Cardiac fibroblast (primary cell): ENCODE measurements at places on chromosomes 6 and 20.

DNA sequence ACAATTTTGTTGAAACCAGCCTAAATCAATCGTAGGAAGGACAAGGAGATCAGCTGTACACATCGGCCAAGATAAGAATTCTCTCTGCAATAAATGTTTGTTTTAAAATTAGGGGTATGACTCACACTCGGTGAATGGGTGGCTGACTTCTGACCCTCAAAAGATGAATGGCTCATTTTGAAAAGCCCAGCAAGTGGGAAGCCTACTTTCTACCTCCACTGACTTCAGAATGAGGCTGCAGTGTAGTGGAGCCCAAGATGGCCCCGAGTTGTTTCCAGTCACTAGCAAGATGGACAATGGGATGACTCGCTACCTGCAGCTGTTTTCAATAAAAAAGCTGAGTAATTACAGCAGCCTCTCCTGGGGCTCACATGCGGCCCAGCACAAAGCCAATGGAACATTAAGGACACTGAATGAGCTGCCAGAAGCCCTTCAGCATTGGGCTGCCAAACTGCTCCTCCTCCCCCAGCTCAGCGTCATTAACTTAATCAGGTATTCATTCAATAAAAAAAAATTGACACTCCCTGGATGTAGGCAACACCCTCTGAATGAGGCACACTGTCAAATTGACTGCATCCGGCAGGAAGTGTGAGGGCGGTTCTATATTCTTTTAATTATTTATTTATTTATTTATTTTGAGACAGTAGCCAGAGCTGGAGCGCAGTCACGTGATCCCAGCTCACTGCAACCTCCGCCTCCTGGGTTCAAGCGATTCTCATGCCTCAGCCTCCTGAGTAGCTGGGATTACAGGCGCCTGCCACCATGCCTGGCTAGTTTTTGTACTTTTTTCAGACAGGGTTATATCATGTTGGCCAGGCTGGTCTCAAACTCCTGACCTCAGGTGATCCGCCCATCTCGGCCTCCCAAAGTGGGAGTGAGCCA lies 107.3 kb downstream of the GMPR start:
- DNase-seq, result peak; percentile 92

- DNase-seq, result peak; percentile 56
Observed at GRCh38 chr6:166554316-166554715, 32.2 kb downstream of the RAMACL start.

DNA sequence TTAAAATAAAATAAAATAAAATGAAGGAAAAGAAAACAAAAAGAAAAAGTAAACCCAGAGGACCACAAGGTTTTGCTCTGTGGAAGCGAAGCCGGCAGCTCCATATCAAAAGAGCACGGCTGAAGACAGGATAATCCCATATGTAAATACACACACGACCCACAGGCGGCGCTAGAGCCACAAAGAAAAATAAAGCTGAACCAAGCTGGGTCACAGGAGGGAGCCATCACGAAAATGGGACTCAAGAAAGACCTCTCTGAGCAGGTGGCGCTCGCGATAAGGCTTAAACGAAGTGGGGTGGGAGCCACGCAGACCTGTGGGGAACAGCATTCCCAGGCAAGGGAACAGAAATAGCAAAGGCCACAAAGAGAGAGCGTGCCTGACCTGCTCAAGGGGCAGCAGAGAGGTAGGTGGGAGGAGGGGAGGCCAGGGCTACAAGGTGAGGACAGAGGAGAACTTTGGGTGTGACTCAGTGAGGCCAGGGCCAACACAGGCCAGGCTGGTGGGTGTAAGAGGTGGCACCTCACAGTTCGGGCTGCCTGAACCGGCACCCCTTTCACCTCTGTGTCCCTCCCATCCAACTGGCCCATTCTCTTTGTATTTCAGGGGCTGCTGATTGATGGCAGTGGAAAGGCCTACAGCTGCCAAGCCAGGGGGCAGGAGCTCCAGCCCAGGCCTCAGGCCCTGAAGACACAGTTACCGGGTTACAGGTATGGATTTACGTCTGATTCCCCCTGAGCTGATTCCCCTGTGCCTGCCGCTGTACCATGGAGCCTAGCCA lies 26.0 kb downstream of the PTGIS start:
- peak; percentile 82 for DNase-seq

DNA sequence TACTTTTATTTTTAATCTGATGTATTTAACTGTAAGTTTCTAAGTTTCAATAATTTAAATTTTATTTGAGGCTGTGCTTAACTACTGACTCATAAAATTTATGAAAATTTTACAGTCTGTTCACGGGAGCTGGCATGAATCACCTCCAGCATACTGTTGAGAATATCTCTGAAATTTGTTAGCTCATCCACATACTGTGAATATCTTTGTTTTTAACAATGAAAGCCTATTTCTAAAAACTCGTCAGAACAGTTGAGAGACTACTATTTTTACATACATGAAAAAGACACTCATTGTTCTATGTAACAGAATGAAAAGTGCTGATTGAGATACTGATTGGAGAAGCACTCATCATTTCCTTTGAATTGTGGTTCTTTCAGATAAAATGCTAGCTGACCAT lies 749.3 kb downstream of the TENT5A start:
- DNase-seq, result no peak

DNA sequence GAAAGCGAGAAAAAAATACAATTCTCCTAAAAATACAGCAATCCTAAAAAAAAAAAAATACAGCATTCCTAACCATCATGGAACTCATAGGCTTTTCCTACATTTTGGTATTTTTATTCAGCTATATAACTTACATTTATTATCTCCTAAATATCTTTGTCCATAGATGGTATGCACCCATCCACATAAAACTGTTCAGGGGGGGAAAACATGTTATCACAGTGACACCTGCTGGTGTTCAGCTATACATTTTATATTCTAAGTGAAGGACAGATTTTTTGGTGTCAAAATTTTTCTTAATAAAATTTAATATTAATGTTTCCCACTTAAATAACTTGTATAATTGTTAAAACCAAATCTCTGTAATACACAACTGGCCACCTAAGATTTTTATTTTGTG lies 58.0 kb downstream of the BLOC1S5 start:
- peak; percentile 69 for DNase-seq

GRCh38 chr6:152748843-152749242 lies 1.8 kb upstream of the VIP start:
- DNase-seq, result peak; percentile 53

- no peak for DNase-seq
Observed at GRCh38 chr6:43873806-43874714, 104.0 kb downstream of the VEGFA start.

DNA sequence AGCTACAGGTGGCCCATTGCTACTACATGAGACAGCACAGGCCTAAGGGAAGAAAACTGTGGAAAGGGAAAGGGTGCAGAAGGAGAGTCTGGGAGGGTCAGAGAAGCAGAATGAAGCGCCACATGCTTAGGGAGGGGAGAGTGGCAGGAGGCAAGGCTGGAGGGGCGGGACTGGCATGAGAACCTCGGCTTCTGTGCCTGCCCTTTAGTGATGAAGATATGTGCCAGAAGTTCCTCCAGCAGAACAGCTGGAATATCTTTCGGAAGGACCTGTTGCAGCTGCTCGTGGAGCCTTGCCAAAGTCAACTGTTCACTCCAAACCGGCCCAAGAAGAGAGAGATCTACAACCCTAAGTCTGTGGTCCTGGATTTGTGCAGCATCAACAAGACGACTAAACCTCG lies 61.8 kb downstream of the CNBD2 start:
- DNase-seq, result peak; percentile 46

DNA sequence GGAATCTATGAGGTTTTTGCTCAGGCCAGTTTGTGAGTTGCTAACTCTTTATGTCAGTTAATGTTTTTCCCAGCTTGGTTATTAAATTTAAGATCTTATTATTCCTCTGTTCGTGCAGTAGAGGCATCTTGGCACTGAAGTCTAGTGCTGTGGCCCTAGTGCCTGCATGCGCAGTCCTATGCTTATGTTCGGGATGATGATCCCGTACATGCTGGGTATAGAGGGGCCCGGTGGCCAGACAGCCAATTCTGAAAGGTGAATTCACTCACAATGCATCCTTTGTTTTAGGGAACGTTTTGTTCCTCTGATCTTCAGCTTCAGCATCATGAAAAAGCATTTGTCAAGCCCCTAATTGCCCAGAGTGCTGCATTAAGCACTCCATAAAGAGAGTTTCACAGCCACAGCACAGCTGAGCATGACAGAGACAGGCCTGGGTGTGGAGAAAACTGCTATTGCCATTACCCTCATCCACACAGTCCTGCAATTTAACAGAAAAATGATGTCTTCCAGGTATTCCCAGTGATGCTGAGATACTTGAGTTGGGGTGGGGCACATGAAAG lies 39.8 kb upstream of the BACH2 start:
- DNase-seq, result no peak

DNA sequence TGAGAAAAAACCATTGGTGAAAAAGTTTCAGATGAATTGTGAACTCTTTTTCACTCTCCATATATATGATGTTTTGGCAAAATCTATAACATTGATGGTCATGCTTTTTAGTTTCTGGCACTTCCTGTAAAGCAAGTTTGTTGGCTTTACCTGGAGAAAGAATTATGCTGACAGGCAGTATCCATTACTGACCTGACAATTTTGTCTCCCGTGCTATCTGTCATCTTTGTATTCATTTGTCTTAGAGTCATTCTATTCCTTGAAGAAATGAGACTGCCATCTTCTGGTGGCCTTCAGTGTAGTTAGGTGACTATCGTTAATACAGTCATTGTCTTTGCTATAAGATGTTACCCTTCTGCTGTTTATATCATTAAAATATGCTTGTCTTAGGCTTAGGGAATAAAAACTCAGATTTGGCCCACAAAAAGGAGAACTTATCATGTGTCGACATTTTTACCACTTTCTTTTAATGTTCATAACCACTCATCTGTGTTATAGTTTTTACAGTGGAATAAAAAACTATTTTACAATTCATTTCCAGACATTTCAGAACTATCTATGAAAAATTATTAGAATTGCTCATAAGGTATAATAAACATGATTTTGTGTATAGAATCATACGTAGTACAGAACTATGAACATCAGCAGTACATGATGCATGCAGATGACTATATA lies 707.0 kb downstream of the EPM2A start:
- peak; percentile 40 for DNase-seq

DNA sequence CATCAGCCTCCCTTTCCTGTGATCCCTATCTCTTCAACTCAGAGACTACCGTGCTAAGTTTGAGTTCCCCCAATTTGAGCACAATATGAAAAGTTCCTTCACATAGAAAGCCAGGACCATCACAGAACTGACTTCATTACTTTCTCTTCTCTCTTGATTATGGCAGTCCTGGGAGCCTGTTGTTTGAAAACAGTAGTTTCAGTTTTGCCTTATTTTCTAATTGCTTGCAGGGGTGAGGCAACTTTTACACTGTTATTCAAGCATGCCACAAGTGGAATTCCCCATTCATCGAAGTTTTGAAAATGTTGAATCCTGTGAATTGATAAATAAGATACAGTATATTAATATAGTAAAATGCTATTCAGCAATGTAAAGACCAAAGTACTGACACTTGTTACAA lies 569.7 kb upstream of the MARCKS start:
- DNase-seq, result no peak

- no peak for DNase-seq
Observed at GRCh38 chr6:44868335-44868668, 459.8 kb upstream of the RUNX2 start.

GRCh38 chr6:81625216-81625615 lies 127.3 kb downstream of the TENT5A start:
- peak; percentile 10 for DNase-seq

GRCh38 chr20:61659994-61660346 lies 405.7 kb downstream of the TAF4 start:
- no peak for DNase-seq

- peak; percentile 16 for DNase-seq
Observed at GRCh38 chr20:56540415-56540814, 7.4 kb downstream of the FAM209B start.

- DNase-seq, result peak; percentile 42
Observed at GRCh38 chr20:54255157-54255556, 47.3 kb downstream of the PFDN4 start.

DNA sequence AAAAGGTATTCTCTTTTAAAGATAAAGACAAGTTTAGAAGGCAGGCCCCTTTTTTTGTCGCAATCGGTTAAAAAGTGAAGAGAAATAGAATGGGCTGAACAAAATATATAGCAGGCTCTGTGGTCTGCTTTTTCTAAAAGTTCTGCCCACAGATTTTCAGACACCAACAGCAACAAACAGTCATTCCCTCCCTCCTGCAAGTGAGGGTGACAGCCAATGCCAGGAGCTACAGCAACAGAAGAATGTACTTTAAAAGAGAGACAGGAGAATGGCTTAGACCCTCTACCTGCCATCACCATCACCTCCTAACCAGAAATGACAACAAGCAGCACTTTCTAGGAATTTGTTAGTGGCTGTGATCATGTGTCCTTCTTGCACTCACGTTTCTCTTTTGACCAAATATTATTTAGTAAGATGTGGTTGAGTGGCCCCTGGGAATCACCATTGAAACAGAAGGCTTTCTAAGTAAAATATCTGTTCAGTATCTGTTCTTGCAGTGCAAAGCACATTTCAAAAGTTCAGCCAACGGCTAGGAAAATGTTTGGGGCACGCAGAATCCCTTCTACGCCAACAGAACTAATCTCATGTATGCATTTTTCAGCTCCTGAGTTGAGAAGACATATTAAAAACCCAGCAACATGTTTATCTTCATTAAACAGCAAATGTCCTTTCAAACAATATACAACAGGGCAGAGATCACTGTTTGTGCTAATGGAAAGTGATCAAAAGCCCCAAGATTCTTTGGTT lies 248.5 kb downstream of the ATXN1 start:
- no peak for DNase-seq

- DNase-seq, result no peak
Observed at GRCh38 chr20:58174708-58175280, 53.7 kb downstream of the ANKRD60 start.

- DNase-seq, result peak; percentile 55
Observed at GRCh38 chr6:6856538-6857523, 250.9 kb upstream of the RREB1 start.

DNA sequence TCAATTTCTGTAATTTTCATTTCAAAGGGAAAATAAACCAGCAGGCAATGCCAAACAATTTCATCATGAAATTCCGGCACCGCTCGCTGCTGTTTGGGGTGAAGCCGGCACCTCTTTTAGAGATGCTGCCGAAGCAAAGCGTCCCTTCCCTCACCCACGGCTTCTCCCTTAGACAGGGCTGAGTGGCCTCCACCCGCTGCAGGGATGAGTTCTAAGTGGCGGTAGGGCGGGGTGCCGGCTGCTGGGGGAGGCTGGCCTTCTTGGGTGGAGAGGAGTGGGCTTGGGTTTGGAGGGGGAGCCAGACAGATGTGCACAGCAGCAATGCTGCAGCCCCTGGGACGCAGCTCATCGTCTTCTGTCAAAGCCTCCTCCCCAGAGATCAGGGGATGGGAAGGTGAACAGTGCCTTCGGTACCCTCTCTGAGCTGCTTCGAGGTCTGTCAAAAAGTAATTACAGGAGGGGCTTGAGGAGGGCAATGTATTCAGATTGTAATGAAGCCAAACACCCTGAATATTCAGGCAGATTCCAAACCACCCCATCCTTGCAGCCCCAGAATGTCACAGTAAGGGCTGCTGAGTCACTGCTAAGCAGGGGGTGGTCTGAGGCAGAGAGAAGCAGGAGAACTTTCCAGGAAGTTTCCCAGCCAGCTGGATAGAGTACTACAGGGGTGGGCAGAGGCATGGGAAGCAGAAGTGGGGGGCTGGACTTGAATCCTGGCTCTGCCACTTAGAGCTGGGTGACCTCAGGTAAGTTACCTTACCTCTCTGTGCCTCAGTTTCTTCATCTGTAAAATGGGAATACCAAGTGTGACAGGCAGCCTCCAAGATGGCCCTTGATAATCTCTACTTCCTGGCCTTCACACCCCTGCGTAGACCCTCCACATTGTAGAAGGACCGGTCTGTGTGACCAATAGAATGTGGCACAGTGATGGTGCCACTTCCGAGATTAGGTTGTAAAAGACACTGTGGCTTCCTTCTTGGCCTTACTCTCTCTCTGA lies 96.6 kb downstream of the SULF2 start:
- DNase-seq, result no peak
